ENCODE measurements at places on chromosomes 5 and 9.

DNA sequence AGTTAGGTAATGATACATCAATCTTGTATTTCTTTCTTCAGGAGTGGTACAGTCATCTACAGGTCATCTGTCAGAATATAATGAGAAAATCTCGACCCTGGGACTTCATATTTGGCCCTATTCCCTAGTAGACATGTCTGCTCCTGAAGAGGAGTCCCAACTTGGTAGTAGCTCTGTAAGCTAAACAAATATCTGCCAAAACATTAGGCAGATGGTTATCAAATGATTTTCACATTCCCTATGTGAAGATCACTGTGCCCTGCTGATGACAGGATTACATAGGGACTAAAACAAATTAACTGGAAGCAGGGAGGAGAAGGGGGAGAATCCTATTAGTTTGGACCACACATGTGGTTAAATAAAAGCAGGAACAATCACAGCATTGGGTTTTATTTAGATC, 138.6 kb upstream of the NFIB start:
- DNase-seq: no peak

DNA sequence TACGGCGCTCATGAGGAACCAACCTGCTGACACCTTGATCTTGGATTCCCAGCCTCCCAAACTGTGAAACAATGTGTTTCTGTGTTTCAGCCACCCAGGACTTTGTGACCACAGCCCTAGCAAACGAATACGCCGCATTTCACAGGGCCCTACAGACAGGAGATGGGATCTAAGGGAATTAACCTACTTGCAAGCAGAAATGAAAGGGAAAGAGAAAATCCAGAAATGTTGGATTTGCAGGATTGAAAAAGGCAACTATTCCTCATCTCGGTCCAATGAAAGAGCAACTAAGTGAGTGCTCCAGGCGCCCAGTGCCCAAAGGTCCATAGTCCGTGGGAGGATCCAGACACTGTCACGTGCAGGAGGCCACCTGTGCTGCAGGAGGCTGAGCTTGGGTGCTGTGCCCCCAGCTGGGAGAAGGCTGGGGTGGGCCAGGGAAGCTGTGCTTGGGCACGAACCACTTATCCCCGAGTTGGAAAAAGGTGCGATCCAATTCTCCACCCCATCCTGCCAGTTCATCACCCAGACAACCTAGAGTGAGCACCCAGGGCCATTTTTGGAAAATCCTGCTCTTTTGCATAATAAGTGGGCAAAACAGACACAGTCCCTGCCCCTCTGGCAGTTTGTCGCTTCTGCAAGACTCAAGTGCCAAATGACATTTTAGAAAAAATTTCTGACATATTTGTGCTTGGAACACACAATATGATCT, 177.9 kb downstream of the C9orf50 start:
- no peak for DNase-seq

- no peak for DNase-seq
These were observed 21.7 kb downstream of the TCF7 start for GRCh38 chr5:134136221-134136631.

GRCh38 chr5:68911840-68912690, 181.7 kb upstream of the SLC30A5 start:
- DNase-seq: no peak

- no peak for DNase-seq
These were observed 30.6 kb downstream of the NOTCH1 start for GRCh38 chr9:136515276-136515675.

DNA sequence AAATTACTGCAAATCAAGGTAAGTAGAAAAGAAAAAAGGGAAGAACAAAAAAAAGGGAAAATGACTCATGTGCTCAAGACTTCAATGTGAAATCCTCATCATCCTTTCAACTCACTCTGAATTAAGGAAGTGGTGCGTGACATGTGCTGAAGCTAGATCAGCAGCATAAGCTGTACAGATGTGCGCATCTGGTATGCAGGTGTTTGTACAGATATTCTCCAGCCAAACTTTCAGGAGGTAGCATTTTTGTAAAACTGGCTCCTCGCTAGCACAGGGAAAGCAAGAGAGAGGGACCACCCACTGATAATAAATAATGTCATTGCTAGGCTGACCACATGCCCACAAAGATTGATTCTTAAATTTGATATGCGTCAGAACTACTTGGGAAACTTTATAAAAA, 253.9 kb upstream of the RGMB start:
- DNase-seq: no peak

GRCh38 chr5:18967637-18968036, 1020.4 kb downstream of the CDH18 start:
- no peak for DNase-seq

- no peak for DNase-seq
These were observed 32.3 kb upstream of the CEP72 start for GRCh38 chr5:579746-580366.

DNA sequence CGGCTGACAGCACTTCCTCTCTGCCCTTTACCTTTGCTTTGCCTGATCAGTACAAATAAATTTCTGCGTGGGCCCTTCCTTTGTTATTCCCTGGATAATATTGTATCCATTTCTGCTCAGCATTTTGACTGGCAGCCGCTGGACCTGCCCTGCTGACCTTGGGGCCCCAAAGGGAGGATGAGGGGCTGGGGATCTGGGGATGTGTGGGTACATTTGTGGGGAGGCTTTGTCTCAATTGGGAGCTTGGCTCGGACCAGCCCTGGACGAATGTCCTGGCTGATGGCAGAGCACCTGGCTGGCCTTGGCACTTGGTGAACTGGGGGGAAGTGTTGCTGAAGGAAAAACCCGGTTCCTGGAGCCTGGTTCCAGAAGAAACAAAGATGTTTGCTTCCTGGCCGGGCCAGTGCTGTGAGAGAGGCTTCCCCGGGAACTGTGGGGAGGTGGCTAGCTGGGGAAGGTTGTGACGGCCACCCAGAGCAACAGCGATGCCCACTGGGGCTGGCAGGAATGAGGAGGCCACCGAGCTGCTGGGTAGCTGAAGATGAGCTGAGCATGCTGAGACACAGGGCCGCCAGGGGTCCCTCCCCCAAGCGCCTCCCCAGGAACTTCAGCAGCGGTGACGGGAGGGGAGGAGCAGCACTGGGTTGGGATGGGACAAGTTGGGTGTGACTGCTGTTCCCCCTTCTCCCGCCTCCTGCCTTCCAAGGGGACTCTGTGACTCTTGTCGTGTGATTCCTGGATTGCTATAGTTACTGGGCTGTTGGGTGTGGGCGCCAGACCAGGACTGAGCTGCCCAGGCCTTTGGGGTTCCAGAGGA, 8.4 kb downstream of the LMX1B start:
- no peak for DNase-seq

DNA sequence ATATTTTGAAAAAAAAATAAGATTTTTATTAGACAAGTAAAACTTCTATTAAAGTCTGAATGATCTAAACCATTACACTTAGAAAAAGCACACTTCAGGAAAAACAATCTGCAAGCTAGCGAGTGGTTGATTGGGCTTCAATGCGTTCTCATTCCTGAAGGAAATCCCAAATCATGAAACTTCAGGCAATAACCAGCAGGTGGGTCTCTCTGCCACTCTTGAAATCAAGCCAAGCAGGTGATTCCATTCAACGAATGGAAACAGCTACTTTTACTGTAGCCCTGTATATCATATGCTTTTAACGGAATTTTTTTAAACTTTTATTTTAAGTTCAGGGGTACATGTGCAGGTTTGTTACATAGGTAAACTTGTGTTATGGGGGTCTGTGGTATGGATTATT, 234.5 kb upstream of the TRPM3 start:
- no peak for DNase-seq

- no peak for DNase-seq
These were observed 10.3 kb downstream of the ANKH start for GRCh38 chr5:14861123-14861765.

DNA sequence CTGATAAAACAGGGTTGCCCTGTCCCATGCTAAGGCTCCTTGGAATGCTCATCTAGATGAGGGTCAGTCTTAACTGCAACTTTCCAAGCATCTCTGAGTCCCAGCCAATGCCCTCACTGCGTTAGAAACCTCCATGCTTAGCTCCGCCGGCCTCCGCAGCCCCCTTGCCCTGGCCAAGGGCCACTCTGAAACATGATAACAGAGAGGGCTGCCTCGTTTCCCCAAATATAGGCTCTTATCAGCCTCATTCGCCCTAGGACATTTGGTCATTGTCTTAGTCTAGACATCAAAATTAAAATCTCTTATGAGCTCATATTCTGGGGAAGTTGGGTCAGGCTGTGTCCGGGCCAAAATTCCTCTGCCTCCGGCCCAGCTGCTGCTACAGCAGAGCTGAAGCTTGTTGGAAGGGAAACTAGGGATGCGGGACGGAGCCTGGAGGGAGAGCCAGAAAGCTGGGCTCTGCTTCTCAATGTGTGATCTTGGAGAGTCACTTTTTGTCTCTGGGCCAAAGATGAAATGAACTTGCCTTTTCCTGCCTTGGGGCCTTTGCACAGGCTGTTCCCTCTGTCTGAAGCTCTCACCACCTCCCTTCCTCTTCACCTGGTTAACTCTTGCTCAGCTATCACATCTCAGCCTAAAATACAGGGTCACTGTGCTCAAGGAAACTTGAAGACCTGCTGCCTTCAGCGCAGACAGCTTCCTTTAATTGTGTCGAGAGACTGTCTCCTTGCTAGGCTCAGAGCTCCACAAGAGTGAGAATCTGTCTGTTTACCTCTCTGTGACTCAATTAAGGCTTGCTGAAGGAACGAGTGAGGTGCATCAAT, 191.3 kb downstream of the RGS3 start:
- no peak for DNase-seq

GRCh38 chr9:959105-959504, 17.4 kb upstream of the DMRT3 start:
- DNase-seq: no peak

- no peak for DNase-seq
These were observed 381.0 kb upstream of the IRX4 start for GRCh38 chr5:2263763-2264162.

DNA sequence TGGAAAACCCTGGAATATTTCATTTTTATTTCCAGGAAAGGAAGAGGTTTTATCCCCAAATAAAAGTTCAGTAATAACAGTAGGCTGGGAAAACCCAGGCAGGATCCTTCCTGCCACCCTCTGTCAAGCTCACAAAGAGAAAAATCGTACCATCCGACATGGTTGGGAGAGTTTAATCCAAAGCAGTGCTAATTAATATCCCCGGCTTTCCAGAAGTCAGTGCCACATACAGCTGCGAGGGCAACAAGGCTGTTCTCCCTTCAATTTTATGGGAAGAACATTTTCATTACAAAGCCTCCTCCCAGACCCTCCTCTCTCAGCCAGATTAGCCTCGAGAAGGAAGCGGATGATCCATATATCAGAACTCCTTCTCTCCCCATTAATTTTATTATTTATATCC, 95.5 kb downstream of the PAX5 start:
- DNase-seq: no peak

GRCh38 chr5:174501461-174502069, 222.8 kb upstream of the MSX2 start:
- no peak for DNase-seq

DNA sequence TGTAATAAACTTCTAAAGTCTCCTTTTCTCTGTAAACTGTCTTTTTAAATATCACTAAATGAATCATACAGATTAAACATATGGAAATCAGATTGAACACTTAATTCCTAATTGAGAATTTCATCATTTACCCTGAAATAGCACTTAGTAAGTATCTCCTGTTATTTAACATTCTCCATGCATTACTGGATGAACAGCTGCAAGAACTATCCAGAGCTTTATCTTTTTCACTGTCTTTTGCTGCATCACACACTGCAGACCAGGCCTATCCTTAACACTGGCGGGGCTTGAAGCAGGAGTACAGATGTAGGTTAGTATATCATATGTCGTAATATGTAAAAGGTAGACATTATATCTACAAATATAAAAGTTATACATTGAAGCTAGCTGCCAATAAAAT, 108.7 kb upstream of the EFNA5 start:
- DNase-seq: no peak

DNA sequence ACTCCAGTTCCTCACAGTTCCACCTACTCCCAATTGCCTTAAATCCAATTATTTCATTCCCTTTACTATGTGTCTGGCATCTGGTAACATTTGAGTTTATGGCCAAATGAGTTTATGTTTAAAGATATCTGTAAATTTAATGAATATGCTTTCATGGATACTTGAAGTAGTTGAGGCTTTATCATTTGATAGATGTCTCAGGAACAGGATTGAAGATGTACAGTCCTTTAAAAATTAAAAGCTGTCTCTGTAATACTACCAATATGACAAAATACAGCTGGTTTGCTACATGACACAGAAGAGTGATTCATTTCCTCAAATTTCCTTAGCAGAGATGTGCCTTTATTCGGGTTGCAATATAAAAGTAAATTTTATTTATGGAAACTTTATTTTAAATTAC, 2326.0 kb upstream of the ACO1 start:
- no peak for DNase-seq

GRCh38 chr5:167049771-167050567, 1241.5 kb upstream of the WWC1 start:
- DNase-seq: no peak
